T-helper 17 cell (primary cell): ENCODE measurements at places on chromosomes 6 and 20. TPM values are rescaled to one million over a fixed set of nuclear protein-coding genes. Genes with fewer than 3 reads are reported as not detected.

The ZSWIM3 gene
- total RNA-seq: 0.89 TPM

The CST1 gene
- not detected for total RNA-seq

The SLC32A1 gene
- total RNA-seq: not detected

The PM20D2 gene
- total RNA-seq: 4.2 TPM

The DACT2 gene
- total RNA-seq: not detected

The BANF2 gene
- total RNA-seq: not detected

The IPCEF1 gene
- total RNA-seq: 50.4 TPM

The NUDT3 gene
- total RNA-seq: 21.1 TPM

The RBM38 gene
- 257 TPM for total RNA-seq

The PRICKLE4 gene
- total RNA-seq: not detected

GRCh38 chr6:50030350-50030749 lies 8.6 kb upstream of the DEFB110 start:
- no peak for DNase-seq

DNA sequence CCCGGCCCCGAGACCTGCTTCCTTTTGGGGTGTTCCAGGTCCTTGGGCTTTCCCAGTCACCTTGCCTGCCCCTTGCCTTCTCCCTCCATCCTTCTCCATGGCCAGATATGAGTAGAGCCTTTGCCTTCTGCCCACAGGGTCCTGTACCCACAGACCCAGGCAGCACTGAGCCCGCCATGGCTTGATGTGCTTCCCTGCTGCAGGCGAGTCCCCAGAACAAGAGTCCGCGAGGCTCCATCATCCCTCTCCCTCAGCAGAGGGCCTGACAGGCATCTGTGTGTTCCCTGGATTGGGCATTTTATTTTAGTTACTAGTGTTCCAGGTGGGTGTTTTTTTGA lies 21.9 kb downstream of the PYGB start:
- no peak for DNase-seq

GRCh38 chr6:51459958-51460357 lies 627.5 kb downstream of the PKHD1 start:
- DNase-seq: no peak

- no peak for DNase-seq
These were observed 579.0 kb upstream of the FLRT3 start for GRCh38 chr20:14916360-14916920.

DNA sequence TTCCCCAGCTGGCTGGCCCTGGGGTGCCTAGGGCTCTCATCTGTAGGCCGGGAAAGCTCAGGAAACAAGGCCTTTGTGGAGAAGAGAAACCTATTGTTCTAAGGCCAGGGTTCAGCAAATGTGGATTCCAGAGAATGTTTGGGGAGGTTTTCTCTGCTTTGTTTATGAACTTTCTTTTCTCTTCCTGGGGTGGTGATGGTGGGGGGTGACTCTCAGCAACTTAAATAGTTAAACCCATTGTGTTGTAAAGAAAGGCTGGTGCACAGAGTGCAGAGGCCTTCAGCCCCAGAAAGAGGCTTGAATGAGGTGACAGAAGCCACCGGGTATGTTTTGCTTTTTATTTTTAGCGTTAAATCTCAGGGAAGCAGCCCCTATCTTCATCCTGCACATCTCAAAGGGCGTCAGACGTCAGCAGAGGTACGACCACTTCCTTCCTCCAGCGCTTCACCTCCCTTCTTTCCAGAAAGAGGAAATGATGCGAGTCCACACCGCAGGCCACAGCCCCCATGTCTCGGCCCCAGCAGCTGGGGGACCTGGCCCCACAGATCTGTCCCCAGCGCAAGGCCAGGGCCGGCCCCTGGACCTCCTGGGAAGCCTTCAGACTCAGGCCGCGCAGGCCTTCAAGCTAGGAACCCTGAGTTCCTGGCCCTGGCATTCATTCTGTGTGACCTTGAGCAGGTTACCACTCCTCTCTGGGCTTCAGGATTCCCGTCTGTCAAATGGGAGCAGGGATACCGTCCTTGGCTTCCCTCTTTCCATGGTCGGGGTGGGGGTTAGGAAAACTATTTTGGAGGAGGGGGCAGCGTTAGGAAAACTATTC lies 605 bp upstream of the PPP1R16B start:
- peak; percentile 64 for DNase-seq

DNA sequence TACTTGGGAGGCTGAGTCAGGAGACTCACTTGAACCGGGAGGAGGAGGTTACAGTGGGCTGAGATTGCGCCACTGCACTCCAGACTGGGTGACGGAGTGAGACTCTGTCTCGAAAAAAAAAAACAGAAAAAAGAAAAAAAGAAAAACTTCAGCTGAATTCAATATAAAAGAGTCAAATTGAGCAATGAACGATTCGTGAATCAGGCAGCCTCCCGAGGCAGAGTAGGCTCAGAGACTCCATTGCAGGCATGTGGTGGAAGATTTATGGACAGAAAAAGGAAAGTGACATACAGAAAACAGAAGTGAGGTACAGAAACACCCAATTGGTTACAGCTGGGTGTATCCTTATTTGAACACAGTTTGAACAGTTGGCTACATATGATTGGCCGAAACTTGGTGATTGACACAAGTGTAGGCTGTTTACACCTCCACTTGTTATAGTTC lies 56.3 kb downstream of the HLA-DPB1 start:
- no peak for DNase-seq

DNA sequence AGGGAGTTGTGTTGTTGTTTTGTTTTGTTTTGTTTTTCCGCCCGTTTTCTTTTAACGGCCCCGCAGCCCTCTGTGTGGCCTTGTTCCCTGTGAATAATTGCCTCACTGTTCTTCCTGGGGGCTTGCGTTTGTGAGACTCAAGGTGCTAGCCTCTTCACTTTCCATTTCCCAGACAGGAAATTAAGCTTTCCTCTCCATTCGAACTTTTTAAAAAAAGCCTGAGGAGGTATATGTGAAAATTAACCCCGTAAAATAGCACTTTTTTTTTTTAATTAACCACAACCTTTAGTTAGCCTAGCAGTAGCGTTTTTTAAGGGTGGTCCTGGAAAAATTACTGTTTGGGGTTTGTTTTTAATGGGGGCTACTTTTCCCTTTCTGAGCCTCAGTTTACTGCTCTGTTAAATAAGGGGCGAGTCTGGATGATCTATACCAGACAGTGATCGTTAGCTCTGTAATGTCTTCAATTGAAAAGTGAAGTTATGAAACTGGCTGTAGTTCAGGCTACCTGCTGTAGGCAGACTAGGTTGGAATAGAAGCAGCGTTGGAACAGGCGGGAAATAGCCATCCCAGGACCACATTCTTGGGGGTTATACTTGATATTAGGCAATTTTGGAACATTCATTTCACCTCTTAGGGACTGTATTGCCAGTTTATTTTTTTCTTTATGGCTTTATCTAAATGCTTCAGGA lies 1.7 kb downstream of the STX16 start:
- no peak for DNase-seq

DNA sequence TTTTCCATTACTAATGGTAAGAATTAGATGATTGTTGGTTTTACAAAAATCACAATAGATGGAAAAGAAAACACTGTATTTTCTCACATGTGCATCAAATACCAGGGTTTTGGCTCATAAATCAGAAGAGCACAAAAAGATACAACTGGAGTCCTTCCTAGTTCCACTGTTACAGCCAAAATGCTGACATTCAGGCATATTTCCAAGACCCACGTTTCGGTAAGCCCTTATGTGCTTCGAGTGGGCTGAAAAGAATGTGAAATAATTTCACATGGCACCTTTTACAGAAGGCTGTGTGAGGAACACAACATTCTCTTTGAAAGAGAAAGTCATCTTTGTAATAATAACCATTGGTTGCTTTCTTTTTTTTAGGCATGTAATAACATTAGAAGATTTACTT lies 326.7 kb upstream of the FLRT3 start:
- no peak for DNase-seq

GRCh38 chr20:26208296-26209091 lies 511.8 kb upstream of the ZNF337 start:
- DNase-seq: peak; percentile 7

DNA sequence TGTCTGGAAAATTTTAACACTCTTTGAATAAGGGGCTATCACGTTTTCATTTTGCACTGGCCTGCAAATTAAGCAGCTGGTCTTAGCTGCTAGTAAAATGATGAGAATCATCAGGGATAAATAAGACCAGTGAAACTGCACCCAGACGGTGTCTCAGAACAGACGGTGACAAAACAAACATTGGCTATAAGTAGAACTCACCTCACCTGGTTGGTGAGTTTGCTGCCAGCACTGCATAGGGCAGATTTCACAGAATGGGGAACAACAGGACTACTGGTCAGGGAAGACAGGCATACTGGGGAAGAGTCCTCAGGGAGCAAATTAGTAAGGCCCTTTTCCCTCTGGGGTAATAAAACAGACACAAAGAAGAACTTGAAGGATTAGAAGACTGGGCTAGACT lies 175.9 kb upstream of the CITED2 start:
- DNase-seq: no peak

DNA sequence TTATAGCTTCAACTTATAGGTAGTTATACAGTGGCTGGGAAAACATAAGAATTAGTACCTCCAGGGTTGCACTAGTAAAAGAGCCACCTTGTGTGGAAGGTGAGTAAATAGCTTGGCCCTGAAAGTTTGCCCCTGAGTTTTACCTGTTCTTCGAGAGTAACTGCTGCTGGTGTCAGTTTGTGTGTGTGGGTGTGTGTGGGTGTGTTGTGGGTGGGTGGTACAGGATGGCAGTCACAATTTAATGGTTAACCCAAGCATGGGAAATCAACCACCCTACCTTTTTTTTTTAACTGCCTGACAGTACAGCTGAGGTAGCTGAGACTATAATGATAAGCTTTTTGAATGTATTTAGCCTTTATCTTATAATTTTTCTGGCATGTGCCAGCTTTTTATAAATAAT lies 137.3 kb downstream of the STXBP5 start:
- DNase-seq: no peak

- DNase-seq: no peak
These were observed 22.4 kb downstream of the MMP24 start for GRCh38 chr20:35248641-35249475.

DNA sequence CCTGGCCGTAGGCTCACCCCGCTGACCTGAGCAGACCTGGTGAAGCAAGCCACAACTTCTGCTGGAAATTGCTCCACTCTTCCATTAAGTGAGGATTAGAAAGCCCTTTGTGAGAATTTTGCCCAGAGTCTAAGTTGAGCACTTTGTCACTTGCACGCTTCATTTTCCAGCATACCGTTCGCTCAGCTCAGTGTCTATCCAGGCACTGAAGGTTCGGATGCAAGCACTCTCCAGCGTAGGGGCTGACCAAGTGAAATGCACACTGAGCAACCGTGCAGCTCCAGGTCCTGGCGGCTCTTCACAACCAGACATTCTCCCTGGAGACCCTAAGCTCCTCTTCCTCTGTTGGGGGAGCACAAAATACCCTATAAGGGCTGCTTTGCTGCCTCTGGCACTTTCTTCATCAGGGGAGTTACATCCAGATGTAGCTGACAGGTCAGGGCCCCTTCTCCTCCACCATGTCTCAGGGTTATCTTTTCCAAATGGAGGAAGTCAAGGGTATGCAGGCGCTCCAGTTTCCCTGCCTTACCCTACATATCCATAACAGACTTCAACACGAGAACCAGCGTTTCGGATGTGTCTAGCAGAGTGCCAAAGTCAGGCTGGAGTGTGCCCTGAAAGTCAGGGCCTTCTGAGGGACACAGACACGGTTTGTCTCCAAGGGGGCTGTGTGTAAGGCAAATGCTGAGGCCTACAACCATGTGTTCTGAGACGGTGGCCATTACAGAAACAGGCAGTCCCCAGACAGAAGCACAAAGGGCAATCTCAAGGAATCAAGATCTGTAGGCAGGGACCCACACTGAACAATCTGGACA lies 146.7 kb upstream of the AFDN start:
- DNase-seq: no peak
